ENCODE measurements at places on chromosomes 11 and 22.
A peak's percentile ranks its signal among the peaks of the same experiment; 100 is the strongest.

GRCh38 chr11:122727101-122727929 is 71.8 kb downstream of the UBASH3B start:
- DNase-seq, result no peak

GRCh38 chr22:49488943-49489342 is 338.7 kb downstream of the BRD1 start:
- no peak for DNase-seq

GRCh38 chr22:46063846-46064227 is 86.5 kb upstream of the PPARA start:
- peak; percentile 12 for DNase-seq

- DNase-seq, result no peak
These were observed 4.3 kb downstream of the DGCR6L start for GRCh38 chr22:20315337-20316216.

- DNase-seq, result peak; percentile 54
These were observed 555 bp downstream of the TP53I11 start for GRCh38 chr11:44950031-44950624.

GRCh38 chr11:65412271-65413076 is 10.1 kb upstream of the NEAT1 start:
- DNase-seq, result peak; percentile 26

DNA sequence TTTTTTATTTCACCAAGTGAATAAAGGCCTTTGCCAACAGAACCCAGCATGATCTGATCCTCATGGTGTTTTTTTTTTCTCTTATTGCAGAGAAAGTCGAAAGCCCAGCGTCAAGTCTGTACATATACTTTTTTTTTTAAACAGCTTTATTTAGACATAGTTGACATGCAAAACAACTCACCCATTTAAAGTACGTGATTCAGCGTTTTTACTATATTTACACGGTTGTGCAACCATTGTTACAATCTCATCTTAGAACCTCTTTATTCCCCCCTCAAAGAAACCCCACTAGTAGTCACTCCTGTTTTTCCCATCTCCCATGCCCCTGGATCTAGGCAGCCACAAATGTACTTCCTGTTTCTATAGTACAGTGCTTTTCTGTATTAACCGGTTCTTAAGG is 20.6 kb upstream of the AP1B1 start:
- no peak for DNase-seq

DNA sequence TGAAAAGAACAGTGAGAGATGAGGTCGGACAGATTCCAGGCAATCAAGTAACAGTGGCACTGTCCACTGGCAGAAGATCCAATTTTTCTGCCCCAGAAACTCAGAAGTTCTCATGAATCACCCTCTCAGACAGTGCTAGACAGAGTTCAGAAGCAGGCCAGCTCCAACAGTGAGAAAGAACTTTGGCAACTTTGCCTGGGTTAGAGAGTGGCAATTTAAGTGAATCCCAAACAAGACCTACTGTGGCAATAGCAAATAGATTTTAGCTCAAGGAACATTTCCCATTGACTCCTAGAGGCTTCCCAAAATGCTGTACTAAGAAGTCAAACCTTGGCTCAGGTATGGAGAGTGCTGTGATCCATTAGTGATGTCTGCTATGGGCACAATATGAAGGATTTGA is 12.3 kb downstream of the CD44 start:
- DNase-seq, result no peak
